Cerebellar nuclear complex (tissue), 1 donor: ENCODE measurements at places on chromosomes 4 and X.

DNA sequence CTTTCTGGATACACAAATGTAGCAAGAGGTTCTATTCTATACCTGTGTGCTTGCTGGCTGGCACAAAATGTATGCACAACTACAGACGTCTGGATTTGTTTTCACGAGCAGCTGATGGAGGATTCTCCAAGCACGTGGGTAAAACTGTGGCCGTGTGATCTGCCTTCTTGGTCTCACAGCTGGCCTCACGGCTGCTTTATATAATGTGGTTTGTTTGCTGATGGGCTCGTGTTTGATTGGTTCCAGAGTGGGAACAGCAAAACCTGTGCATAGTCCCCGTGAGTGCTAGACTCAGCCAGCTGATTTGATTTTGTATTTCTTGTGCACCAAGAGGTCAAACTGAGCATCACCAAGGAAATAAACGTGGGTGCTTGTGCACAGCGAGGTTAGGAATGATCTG lies 262.6 kb upstream of the RPS6KA3 start:
- DNase-seq = no peak

- no peak for DNase-seq
Measured at GRCh38 chrX:32937043-32937442, 274.3 kb downstream of the DMD start.

- DNase-seq = no peak
Measured at GRCh38 chrX:17531500-17531899, 156.5 kb downstream of the NHS start.

DNA sequence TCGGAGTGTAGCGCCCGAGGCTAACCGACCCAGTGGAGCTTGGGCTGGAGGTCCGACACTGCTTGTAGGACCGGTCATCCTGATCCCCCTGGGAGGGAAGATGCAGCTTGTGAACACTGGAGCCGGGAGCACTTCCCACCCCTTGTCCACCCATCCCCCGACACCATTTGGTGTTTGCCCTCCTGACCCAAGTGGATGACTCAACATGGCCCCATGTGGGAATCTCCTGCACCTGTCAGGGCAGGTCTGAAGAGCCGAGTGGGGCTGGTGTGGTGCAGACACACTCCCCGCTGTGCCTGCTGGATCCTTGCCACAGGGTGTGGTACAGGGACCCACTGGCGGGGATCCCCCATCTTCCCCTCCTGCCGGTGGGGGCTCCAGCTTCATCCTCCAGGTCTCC lies 90.0 kb upstream of the AFAP1 start:
- no peak for DNase-seq

DNA sequence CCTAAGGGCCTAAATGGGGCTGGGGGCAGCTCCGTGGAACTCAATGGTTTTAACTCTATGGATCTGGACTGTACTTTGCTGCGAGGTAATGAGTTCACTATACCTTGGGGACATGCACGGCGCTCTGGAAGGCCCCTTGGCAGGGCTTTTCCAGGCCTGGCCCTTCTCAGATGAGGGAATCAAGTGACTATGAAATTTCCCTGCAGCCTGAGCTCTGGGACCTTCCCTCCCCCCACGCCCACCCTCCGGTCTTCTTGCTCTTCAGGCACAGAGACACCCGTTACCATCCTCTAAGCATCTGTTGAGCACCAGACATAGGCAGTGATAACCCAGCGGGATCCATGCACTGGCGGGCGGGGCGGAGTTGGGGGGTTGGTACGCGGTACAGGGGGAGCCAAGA lies 109.2 kb downstream of the PSAPL1 start:
- no peak for DNase-seq

DNA sequence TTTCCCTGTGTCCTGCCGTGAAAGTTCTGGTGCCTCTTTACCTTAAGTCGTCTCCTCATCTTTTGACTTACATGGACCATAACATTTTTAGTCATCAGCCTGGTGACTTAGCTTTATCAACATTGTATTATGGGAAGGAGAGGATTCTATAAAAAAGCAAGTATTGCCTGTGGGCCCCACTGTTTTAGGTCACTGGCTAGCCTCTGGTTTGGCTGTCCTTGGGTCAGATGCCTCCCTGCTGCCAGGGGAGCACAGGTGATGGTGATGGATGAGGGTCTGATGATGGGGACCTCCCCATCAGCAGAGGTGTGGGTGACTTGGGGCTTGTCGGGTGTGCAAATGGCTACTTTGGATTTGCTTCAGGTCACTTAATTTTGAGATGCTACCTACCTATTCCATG lies 51.8 kb downstream of the FAM193A start:
- DNase-seq = no peak

DNA sequence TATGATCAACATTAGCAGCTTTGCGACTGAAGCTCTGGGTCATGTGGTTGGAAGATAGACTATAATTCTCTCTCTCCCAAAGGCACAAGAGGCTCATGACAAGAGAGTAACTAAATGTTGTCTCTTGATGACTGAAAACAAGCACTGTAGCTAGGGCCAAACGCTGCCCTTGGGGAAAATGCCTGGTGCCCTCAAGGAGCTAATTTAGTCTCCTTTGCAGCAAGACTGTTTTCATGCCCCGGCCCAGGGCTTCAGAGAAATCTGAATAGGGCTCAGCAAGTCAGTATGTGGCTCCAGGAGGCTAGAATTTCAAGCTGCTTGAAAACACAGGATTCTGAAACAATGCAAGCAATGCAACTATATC lies 411.9 kb downstream of the GPAT3 start:
- no peak for DNase-seq

DNA sequence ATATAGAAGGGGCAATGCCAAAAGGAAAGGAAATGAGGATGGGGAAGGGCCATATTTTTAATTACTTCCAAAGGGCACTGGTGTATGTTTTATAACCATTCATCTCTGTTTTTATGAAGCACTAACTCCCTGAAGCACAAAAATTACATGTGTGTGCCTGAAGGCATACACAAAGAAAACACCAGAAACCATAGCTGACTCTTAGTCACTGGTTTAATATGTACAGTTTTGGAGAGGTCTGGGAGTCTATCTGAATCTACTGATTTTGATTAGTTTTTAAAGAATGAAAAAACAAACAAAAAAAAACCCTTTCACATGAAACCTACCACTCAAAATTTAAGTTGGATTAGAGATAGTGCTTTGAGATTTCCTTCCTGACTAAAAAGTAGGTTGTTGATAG lies 438.7 kb downstream of the RPA4 start:
- no peak for DNase-seq

DNA sequence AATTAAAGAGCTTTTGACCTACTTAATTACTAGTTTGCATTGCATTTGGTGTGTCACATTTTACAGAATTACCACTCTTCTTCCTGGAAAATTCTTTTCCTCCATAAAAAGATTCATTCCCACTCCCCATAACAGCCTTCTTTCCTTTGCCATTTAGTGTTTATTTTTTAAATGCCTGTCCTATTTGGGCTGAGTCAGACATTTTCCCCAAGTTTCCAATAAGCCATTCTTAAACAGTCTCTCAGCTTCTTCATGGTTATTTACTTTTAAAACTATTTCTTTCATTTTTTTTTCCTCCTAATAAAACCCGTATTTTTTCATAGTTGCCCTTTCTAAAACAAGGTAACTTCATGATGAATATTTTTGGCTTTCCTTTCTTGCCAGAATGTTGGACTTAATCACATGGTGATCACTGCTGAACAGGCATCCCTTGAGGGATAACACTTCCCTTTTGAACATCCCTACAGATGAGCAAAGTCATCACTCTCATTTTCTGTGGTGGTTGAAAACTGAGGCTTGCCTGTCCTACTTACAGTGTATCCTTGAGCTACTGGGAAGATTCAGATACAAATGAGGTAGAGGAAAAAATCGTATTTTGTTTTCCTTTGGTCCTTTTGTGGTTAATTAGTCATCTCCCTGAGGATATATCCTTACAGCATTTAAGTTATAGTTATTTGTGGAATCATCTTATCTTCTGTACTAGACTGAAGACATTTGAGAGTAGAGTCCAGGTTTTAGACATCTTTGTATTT lies 520.5 kb upstream of the NR3C2 start:
- DNase-seq = no peak

- no peak for DNase-seq
Measured at GRCh38 chr4:9999956-10000561, 21.2 kb downstream of the SLC2A9 start.

- DNase-seq = no peak
Measured at GRCh38 chrX:8988446-8988845, 45.5 kb downstream of the FAM9B start.

DNA sequence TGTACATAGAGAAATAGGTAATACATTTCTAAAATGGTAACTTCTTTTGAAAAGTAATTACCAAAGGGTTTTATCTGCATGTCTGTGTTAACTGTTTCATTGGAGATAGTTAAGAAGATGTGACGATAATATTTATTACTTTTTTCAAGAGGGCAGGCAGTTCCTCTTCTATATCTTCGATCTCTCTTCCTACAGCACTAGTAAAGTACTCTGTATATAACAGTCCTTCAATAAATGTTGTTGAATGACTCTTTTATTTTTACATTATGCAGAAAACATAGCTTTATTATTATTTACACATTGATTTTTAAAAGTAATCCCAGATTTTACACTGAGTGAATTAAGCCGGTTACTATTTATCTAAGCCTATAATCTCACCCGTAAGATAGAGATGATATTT lies 51.8 kb downstream of the TMPRSS11E start:
- DNase-seq = no peak

GRCh38 chr4:10267066-10267465 lies 150.5 kb upstream of the WDR1 start:
- DNase-seq = no peak

- DNase-seq = no peak
Measured at GRCh38 chr4:108094923-108095482, 73.7 kb downstream of the LEF1 start.

DNA sequence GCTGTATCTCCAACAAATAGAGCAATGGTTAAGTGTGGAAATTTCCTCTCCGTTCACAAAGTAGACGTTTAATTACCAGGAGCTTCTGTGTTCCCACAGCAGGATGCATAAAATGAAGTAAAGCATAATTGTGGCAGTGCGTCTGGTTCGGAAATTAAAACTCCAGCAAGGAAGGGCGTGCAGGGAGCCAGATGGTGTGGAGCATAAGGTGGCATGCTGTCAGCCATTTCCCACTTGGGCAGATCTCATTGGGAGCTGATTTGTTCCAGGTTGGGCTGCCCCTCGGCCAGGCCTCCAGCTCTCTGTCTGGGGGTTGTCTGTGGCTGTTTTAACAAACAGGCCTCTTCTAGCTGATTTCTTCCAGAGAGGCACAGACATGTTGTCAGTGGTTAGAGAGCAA lies 182.1 kb upstream of the CLNK start:
- peak; percentile 98 for DNase-seq
